ENCODE measurements at places on chromosomes 4 and X.
A peak's percentile ranks its signal among the peaks of the same experiment; 100 is the strongest.

DNA sequence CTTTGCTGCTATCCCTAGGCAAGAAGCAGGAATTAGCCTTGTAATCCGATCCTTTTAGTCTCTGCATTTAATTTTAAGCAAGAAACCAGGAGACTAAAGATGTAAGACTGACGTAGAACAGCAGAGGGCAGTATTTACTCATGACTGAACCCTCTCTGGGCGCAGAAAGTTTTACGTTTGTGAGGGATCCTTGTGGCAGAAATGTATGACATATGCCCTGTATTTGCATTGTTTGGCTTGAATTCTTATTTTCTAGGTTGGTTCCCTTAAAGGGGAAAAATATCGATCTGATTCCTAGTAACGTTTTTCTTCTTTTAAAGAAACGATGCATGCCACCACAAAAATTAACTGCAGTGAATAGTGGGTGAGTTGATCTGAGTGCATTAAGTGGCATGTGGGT is 1.3 kb upstream of the FAT4 start:
- DNase-seq = peak; percentile 93

- DNase-seq = no peak
Observed at GRCh38 chr4:93029769-93030168, 726.0 kb downstream of the GRID2 start.

DNA sequence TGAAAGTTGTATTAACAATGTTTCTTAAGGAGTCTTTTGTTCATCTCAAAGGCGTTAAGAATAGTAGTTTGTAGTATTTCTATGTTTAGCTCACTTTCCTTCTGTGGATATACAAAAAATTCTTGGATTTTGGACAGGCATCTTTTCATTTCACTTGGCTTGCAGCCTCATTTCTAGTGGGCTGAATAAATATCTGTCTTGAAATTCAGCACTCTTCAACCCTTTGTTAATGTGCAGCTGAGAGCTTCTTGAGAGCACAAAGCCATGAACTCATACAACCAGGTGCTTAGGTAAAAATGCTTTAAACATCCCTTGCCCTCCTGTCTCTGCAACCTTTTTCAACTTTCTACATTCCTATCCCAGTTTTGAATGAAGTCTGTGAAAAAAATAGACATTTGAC is 1003.2 kb downstream of the C4orf33 start:
- no peak for DNase-seq

- no peak for DNase-seq
Observed at GRCh38 chrX:12690646-12691045, 100.6 kb upstream of the PRPS2 start.

DNA sequence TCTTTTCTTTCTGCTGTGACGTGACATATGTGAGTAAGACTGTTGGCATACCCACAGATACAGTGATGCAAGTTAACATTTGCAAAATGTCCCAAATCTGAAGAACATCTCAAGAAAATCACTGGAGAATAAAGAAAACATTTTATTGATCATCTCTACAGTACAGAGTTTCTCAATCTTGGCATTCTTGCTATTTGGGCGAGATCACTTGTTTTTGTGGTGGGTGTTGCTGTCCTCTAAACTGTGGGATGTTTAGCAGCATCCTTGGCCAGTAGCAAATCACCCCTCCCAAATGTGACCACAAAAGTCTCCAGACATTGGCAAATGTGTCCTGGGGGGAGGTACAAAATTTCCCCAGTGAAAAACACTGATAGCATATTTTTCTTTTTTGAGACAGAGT is 28.8 kb downstream of the AMELX start:
- DNase-seq = no peak

- DNase-seq = peak; percentile 94
Observed at GRCh38 chr4:156298230-156298629, 344.6 kb upstream of the CTSO start.

GRCh38 chrX:9108054-9108453 is 74.1 kb upstream of the FAM9B start:
- DNase-seq = peak; percentile 16

- DNase-seq = no peak
Observed at GRCh38 chrX:154419688-154420401, 8.5 kb downstream of the TAFAZZIN start.

- no peak for DNase-seq
Observed at GRCh38 chrX:106613277-106613676, 1.5 kb downstream of the RADX start.
